ENCODE measurements at places on chromosomes 2 and 18. TPM values are rescaled to one million over a fixed set of nuclear protein-coding genes. Genes with fewer than 3 reads are reported as not detected.

Gene RAX
- total RNA-seq: not detected

Gene ASXL3
- total RNA-seq: 4.3 TPM

Gene FAM161A
- 1.8 TPM for total RNA-seq

Gene DGUOK
- 36.1 TPM for total RNA-seq

Gene G6PC2
- total RNA-seq: not detected

Gene LYPD6
- 0.38 TPM for total RNA-seq

Gene LYG2
- total RNA-seq: not detected

Gene GDF7
- total RNA-seq: 3.8 TPM

Gene CD226
- total RNA-seq: 1.6 TPM

Gene SCN3A
- total RNA-seq: 5.8 TPM

Gene VIT
- 36.2 TPM for total RNA-seq

Gene GAL3ST2
- total RNA-seq: not detected

Gene ACVR2A
- 20.5 TPM for total RNA-seq

Gene NR4A2
- 15.5 TPM for total RNA-seq

Gene CD8A
- total RNA-seq: 1.3 TPM

Gene SCYGR7
- total RNA-seq: not detected

Gene BOK
- 29.7 TPM for total RNA-seq

Gene CDH2
- 12.0 TPM for total RNA-seq

Gene SCLY
- total RNA-seq: 11.5 TPM

Gene IL36RN
- not detected for total RNA-seq

Gene HOXD13
- total RNA-seq: not detected

Gene CBLN2
- total RNA-seq: not detected

Gene REEP1
- total RNA-seq: 55.2 TPM

Gene ST8SIA3
- not detected for total RNA-seq

Gene GALNT13
- total RNA-seq: 6.0 TPM

Gene GCKR
- total RNA-seq: 2.9 TPM

Gene LBX2
- 1.5 TPM for total RNA-seq

Gene PLA2R1
- total RNA-seq: 13.9 TPM

Gene DOK6
- total RNA-seq: 7.2 TPM

Gene BMP10
- not detected for total RNA-seq

Gene ABCG8
- not detected for total RNA-seq

Gene DUSP2
- total RNA-seq: 3.8 TPM

Gene DNAJC5G
- 1.0 TPM for total RNA-seq

Gene SPC25
- 0.42 TPM for total RNA-seq

Gene ACADL
- total RNA-seq: 5.0 TPM

Gene DSG1
- not detected for total RNA-seq

Gene MC5R
- not detected for total RNA-seq

Gene HOXD11
- 5.3 TPM for total RNA-seq

Gene ARHGAP28
- total RNA-seq: 26.2 TPM

Gene ALK
- total RNA-seq: not detected

Gene RPRM
- total RNA-seq: 0.93 TPM

Gene NEU4
- total RNA-seq: not detected

Gene CCDC141
- 6.2 TPM for total RNA-seq

Gene IL37
- total RNA-seq: not detected

Gene TRABD2A
- total RNA-seq: 2.6 TPM

Gene HK2
- total RNA-seq: 4.3 TPM

Gene LRRC30
- not detected for total RNA-seq

All from posterior vena cava (tissue), 2 donors.